ENCODE measurements at places on chromosomes 6 and 20. TPM values are rescaled to one million over a fixed set of nuclear protein-coding genes. Genes with fewer than 3 reads are reported as not detected.

Gene UBE3D
- 3.8 TPM for total RNA-seq

Gene COL21A1
- total RNA-seq = 41.5 TPM

Gene CGA
- total RNA-seq = 26.6 TPM

Gene BMP5
- not detected for total RNA-seq

Gene STMND1
- total RNA-seq = not detected

- peak; percentile 62 for DNase-seq
Observed at GRCh38 chr6:10409233-10409721, 5.6 kb downstream of the TFAP2A start.

GRCh38 chr20:59078231-59078630 is 35.6 kb upstream of the PRELID3B start:
- DNase-seq = no peak

GRCh38 chr6:15230827-15231226 is 15.0 kb upstream of the JARID2 start:
- no peak for DNase-seq

GRCh38 chr6:5090603-5091002 is 5.5 kb downstream of the PPP1R3G start:
- no peak for DNase-seq

DNA sequence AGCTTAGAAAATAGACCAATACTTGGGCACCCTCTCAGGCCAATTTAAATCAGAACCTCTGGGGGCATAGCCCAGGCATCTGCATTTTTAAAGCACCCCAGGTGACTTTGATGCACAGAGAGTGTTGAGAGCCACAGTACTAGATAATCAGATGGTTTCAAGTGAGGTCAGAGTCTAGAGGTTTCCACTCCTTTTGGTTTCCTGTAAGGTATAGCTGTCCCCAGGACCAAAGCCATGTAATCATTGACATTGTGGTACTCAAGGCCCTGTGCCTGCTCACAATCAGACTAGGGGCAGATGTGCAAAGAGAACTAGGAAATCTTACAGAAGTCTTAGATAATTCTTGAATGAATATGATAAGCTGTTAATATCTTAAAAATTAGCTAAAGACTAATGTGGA is 9.1 kb downstream of the FILIP1 start:
- no peak for DNase-seq

All from M059J (cell line).